ENCODE measurements at places on chromosomes 2 and 18.
A peak's percentile ranks its signal among the peaks of the same experiment; 100 is the strongest.

GRCh38 chr18:34661464-34662087 lies 48.5 kb upstream of the DTNA start:
- DNase-seq: peak; percentile 41

- no peak for DNase-seq
These were observed 24.4 kb downstream of the SGPP2 start for GRCh38 chr2:222448748-222449181.

GRCh38 chr18:71238974-71239624 lies 950.3 kb downstream of the SOCS6 start:
- DNase-seq: no peak

DNA sequence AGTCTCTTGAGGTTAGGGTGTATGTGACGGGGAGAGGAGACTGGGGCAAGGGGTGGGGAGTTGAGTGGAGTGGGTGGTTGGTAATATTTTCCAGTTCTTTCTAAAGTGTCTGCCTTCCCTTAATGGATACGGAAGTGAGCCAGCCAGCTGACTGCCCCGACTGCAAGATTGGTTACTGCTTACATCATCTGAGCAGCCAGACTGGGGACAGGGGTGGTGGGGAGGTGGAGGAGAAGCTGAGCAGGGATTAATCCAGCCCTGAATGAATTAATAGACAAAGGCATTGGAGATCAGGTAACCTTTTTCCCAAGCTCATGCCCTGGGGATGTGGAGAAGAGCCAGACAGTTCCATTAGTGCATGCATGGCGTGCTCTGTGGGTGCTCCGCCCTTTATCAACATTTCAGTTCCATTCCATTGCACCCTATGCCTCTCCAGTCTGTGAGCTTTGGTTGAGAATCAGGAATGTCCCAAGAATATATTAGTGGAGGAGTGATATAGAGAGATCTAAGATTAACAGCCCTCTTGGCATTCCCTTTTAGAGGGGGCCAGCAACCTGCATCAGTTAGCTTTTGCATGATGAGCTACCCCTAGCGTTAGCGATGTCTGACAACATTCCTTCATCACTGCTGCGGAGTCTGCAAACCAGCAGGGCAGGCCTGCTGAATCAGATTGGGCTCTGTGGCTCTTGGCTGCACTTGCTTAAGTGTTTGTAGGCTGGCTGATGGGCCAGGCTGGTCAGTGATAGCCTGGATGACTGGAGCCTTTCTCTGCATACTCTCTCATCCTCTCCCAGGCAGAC lies 67.4 kb downstream of the TNP1 start:
- DNase-seq: no peak

DNA sequence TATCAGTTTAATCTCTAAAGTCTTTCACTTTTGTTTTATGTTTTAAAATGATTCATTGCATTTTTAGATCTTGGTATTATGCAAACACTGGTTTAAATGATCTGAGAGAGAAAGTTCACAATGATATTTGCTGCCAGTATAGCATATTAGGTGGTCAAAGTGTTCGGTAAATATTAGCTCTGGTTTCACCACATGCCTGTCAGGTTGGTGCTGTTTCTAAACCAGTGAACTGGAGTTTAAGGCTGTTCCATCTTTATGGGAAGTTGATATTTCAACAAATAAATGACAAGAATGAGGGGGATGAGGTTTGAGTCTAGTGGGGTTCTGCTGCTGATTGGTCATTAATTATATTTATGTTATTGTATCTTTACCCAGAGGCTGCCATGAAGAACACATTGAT lies 436.4 kb downstream of the DCDC2C start:
- DNase-seq: no peak

DNA sequence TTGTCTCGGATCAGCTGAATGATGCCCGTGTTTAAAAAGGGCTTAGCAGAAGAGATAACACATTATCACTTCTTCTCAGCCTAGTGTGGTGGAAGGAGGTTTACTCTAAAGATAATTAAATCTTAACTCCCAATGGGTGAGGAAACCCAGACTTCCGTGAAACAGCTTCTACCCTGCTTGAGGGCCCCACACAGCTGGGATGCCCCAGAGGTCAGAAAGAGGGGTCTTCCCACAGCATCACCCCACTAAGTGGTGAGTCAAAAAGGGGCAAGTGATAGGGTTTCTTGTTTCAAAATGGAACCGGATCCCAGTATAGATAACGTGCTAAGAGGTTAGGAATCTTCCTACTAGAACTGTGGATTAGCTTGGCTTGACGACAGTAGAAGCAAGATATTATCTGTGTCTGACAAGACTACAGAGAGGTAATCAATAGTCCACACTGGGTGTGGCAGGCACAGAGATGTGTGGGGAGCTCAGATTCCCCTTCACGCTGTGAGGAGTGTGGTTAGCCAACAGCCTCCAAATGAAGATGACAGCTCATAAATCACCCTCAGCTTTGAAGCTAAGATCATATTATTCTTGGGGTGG lies 129.6 kb upstream of the COPS8 start:
- no peak for DNase-seq

DNA sequence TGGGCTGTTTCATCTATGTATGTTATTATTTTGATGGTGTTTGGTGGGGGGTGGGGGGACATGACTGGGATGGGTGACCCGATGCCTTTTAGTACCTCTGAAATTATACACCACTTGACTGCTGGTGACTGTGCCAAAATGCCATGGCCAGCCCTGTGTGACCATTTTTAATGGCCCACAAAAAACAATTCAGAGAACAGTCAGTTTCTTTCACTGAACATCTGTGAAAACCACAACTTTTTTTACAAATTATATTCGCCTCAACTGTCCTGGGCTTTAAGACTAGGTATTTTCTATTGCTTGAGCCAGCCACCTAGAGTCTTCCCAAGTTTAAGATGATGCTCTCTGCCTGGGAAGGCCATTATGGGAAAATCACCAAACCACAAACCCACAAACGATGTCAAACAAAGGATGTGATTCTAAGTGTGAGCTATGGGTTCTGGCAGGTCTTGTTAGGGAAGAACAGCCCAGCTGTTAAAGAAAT lies 33.9 kb downstream of the FN1 start:
- no peak for DNase-seq

- DNase-seq: no peak
These were observed 81.5 kb downstream of the NRP2 start for GRCh38 chr2:205763708-205764211.

DNA sequence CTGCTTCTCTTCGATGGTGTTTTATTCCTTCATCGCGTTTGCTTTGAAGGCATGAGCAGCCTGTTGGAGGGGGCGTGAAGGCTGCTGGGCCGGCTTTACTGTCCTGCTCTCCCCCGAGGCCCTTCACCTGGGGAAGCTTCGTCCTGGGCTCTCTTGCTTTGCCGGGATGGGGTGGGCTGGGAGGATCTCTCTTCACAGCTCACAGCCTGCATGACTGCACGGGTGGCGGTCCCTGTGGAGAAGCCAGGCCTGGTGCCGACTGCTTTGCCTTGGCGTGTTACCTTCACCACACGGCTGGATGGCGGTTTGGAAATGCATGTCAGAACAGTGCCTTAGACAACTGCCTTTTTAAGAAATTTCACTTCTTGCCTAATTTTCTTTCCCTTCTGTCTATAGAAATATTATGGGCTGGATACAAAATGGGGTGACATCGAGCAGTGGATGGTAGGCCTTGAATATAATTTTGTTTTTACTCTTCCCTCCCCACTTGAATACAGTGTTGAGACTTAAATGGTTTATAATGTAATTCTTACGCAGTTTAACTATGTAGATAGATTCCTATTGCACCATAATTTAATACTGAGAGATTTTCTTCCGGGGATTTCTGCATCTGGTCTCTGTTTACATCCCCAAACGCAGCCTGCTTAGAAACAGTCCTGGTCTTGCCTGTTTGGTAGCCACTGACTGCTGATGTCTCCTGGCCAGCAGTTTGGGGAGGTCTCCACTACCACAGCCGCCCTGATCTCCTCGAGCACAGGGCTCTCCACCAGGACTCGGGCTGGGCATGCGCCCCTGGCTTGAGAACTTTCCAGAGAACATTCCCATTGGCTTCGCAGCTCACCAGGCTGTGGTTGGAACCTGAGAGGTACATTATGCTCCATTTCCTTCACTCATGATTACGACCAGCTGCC lies 81.0 kb upstream of the RBM44 start:
- no peak for DNase-seq

DNA sequence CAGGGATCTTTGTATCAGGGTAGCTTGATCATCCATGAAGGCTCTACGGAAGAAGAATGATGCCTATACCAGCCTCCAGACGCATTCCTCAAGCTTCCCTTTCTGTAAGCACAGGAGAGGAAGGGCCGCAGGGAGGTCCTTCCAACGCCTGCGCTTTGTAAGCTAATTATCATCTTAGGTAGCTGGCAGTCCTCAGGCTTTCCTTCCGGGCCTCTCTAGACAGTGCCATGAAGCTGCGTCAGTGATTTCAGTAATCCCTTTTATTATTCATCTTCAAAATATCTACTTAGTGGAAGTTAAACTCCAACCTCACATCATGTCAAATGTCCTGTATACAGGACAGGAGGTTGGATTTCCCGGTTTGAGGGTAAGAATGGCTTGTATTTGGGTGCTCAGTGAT lies 92.3 kb downstream of the ETAA1 start:
- no peak for DNase-seq

- DNase-seq: no peak
These were observed 22.1 kb downstream of the MLPH start for GRCh38 chr2:237509151-237509550.

DNA sequence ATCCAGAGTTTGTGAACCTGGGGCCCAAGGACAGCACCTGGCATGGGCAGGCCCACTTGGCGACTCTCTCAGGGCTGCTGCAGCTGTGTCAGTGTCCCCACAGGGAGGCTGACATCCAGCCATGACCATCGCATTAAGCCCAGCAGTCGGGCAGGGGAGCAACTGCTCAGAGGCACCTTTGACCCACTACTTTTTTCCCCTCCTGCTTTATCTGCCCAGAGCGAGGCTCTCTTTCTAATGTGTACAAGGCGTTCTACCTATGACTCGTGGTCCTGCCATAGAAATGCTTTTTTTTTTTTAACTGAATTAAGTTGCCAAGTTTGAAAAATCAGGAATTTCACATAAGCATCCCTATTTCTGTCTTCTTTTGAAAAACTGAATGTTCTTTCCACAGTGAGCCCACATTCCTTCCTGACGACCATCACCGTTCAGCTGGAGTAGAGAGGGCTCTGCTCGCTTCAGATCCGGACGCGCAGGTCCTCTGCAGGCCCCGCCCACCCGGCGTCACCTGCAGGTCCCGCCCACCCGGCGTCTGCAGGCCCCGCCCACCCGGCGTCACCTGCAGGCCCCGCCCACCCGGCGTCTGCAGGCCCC lies 403 bp upstream of the CLUL1 start:
- no peak for DNase-seq

GRCh38 chr18:48683661-48684060 lies 144.8 kb downstream of the CTIF start:
- DNase-seq: no peak

DNA sequence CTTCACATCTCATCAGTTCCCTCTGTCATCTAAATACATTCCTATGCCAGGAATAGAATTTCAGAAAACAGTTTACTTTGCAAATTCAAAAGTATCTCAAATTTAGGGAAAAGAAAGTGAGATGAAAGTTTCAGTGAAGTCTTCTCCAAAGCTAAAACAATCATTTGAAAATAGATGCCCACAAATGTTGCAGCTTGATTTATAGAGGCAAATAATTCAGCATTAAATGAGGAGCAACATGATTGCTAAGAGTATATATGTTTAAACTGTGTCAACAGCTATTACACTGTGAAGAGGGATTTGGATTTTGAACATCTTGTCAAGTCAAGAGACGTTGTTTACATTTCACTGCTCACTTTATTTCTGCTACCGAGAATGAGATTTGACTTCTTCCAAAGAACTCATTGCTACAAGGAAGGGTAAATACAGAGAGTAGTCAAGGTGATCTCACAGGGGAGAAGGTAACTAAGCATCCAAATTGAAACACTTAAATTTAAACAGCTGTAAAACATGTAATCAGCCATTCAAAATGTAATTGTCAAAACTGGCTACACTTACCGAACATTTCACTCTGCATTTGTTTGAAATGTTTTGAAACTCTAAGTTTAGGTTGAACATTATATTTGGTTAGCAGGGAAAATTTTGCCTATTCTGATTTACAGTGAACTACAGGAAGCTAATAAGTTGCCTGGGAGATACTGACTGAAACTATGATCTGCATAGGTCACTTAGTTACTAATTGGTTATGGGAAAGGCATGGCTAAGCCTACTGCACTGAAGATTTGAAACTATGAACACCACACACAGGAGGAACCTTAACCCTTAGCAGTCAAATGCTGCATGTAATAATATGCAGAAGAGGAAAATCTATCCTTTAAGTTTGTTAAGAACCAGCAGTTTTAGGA lies 33.2 kb upstream of the GALNT3 start:
- no peak for DNase-seq

GRCh38 chr2:40096360-40096759 lies 317.3 kb upstream of the THUMPD2 start:
- no peak for DNase-seq

GRCh38 chr2:6863792-6864191 lies 1.9 kb downstream of the CMPK2 start:
- no peak for DNase-seq

DNA sequence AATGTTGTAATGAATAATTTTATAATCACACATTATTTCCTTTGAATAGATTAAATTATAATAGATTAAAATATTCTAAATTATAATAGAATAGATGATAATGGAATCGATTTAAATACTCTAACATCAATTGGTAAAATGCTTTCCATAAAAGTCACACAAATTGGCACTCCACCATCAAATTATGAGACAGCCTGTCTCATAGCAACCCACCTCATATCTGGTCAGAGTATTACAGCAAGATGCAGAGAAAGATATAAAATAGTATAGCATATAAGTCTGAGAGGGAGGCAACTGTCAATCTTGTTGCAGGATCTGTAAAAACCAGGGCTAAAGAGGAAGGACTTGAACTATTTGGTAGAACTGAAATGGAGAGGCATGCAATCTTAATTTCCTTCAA lies 98.4 kb upstream of the NCKAP5 start:
- DNase-seq: no peak

DNA sequence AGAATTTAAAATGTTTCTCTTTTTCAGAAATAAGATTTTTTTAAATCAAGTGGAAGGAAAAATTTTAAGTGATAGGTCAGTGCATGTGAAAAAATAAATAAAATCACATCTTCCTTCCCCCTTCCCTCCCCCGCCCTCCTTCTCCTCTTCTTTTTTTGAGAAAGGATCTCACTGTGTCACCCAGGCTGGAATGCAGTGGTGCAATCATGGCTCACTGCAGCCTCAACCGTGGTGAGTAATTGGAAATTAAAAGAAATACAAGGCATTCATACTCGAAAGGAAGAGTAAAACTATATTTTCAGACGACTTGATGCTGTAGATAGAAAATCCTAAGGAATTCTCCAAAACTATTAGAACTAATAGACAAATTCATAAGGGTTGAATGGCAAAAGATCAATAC lies 16.9 kb upstream of the CRACDL start:
- no peak for DNase-seq

- no peak for DNase-seq
These were observed 278.7 kb downstream of the NRXN1 start for GRCh38 chr2:50753234-50753633.

- DNase-seq: no peak
These were observed 136.1 kb downstream of the EXOC6B start for GRCh38 chr2:72689579-72690195.

- peak; percentile 46 for DNase-seq
These were observed 1.7 kb upstream of the GCG start for GRCh38 chr2:162153608-162154224.
